GM23338 (cell line): ENCODE measurements at places on chromosomes 6 and 20. TPM values are rescaled to one million over a fixed set of nuclear protein-coding genes. Genes with fewer than 3 reads are reported as not detected.

DNA sequence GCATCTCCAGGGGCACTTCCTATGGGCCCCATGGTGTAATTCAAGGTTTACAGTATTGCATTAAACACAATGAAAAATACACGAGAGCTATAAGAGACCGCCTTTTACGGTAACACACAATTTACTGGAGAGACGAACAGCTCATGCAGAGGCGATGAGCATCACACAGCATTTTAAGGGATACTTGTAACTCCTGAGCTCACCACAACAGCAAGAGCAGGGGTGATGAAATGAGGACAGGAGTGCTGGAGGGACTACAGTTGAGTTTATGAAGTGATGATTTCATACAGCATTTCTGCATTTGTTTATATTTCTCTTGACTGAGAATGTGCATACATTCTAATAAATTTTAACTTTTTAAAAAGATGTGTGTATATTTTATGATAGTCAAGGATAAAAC lies 113.9 kb downstream of the WDR27 start:
- H3K36me3 ChIP-seq: no peaks in the 10 kb centered on the region
- no peaks in the 10 kb centered on the region for H3K27me3 ChIP-seq
- no peak for DNase-seq
- H3K4me3 ChIP-seq: no peak overlapping the region
- no peak overlapping the region for H3K27ac ChIP-seq

GRCh38 chr20:49340161-49340966 lies 62.5 kb upstream of the ZNFX1 start:
- no peaks in the 10 kb centered on the region for H3K36me3 ChIP-seq
- H3K4me3 ChIP-seq: no peak overlapping the region
- no peak for DNase-seq
- H3K27ac ChIP-seq: no peak overlapping the region
- H3K4me1 ChIP-seq: no peaks in the 10 kb centered on the region

DNA sequence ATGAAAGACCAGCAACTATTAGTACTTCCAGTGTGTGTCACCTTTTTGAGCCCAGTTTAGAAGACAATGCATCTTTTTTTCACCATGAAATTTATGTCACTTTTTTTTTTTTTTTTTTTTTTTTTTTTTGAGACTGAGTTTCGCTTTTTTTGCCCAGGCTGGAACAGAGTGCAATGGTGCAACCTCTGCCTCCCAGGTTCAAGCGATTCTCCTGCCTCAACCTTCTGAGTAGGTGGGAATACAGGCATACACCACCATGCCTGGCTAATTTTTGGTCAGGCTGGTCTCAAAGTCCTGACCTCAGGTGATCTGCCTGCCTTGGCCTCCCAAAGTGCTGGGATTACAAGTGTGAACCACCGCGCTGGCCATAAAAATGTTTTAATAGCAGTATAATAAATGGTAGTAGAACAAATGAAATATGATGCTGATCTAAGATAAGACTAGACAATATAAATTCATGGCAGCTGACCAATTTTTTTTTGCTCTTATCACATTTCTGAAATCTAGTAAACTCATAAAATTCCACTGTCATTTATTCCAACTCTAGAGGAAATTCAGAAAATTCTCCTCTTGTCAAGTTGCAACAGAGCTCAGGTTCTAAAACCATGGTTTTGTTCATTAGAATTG lies 21.3 kb downstream of the NHSL1 start:
- peaks cover 22% of the 10 kb centered on the region for H3K4me1 ChIP-seq
- H3K4me3 ChIP-seq: no peak overlapping the region
- H3K27ac ChIP-seq: peak overlapping the region; percentile 18; the same call in 1 of the 2 replicates
- H3K27me3 ChIP-seq: no peaks in the 10 kb centered on the region
- H3K36me3 ChIP-seq: no peaks in the 10 kb centered on the region

The WFDC6 gene
- not detected in 2 replicates for polyA plus RNA-seq

GRCh38 chr20:50568549-50568942 lies 58.4 kb downstream of the PTPN1 start:
- no peak for DNase-seq
- H3K4me1 ChIP-seq: no peaks in the 10 kb centered on the region
- no peaks in the 10 kb centered on the region for H3K36me3 ChIP-seq
- H3K4me3 ChIP-seq: no peak overlapping the region
- H3K27ac ChIP-seq: no peak overlapping the region
- H3K27me3 ChIP-seq: no peaks in the 10 kb centered on the region

GRCh38 chr6:138161338-138162110 lies at the start of gene ARFGEF3:
Gene ARFGEF3 (plus strand): TSS chr6:138161939. CDS start chr6:138162087, 148 bp downstream.
- peak; percentile 82 for DNase-seq
- H3K4me3 ChIP-seq: peak within 1 kb of the TSS; percentile 90
- no peaks in the 10 kb centered on the region for H3K36me3 ChIP-seq
- no peak within 1 kb of the TSS for H3K27ac ChIP-seq

- peaks cover 16% of the 10 kb centered on the region for H3K4me1 ChIP-seq
- H3K36me3 ChIP-seq: peaks cover 18% of the 10 kb centered on the region
- H3K27me3 ChIP-seq: no peaks in the 10 kb centered on the region
- H3K4me3 ChIP-seq: peak overlapping the region; percentile 82
Measured at GRCh38 chr20:62120990-62121775, 1.1 kb upstream of the LSM14B start.

DNA sequence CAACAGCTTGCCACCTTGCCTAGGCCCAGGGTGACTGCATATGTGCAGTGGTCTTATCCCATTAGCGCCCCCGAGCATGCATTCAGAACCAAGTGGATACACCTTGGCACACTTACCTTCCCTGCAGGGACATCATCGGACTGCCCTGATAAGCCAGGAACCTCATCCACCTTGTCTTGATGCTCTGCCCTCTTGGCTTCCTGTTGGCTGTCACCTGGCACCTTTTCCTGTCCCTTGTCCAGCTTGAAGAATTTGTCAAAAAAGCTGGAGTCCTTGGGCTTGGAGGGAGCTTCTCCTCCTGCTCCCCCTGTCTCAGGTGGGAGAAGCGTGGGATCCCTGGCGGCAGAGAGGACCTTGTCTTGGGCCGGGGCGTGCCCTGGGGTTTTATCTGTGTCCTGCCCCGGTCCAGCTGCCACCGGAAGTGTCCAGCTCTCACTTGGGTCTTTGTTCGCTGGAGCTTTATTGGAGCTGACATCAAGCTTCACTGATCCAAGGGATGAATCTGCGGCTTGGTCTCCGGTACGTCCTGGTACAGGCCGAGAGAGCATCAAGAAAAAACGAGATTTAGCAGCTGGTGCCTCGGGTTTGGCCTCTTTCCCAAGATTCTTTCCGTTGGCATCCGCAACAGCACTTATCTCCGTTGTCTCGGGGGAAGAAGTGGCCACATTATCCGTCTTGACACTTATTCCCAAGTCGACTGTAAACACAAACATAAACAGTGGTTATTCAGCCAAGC lies 42.0 kb downstream of the BCAS1 start:
- no peaks in the 10 kb centered on the region for H3K27me3 ChIP-seq
- no peak for DNase-seq
- no peak overlapping the region for H3K4me3 ChIP-seq
- H3K27ac ChIP-seq: no peak overlapping the region
